H9 (cell line): ENCODE measurements at places on chromosomes 2 and 18. TPM values are rescaled to one million over a fixed set of nuclear protein-coding genes. Genes with fewer than 3 reads are reported as not detected.

CHRNA1 gene
- total RNA-seq = not detected in 2 replicates

DNA sequence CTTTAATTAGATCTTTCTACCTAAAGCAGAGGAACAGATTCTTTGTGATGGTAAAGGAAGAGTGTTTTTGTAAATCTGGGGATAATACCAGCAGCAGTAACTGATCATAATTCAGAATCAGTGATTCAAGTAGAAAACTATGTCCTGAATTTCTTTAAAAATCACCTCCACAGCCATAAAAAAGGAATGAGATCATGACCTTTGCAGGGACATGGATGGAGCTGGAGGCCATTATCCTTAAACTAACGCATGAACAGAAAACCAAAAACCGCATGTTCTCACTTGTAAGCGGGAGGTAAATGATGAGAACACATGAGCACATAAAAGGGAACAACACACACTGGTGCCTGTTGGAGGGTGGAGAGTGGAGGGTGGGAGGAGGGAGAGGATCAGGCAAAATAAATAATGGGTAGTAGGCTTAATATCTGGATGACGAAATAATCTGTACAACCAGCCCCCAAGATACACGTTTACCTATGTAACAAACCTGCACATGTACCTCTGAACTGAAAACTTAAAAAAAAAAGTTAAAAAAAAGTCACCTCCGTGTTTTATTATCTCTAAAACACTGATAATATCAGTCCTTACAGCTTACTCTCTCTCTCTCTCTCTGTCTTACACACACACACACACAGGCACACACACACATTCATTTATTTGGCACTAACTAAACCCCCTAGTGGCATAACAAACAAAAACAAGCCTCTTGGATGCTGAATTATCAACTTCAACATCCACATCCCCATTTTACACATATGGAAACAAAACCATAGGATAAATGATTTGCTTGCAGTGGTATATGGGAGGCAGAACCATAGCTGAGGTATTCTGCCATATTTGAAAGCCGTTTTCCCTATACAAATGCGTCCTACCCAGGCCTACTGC, 1.4 kb downstream of the TM4SF20 start:
- DNase-seq = no peak

DAPL1 gene
- total RNA-seq = not detected in 2 replicates

GRCh38 chr2:110113961-110114591, 1.5 kb downstream of the MALL start:
- DNase-seq = no peak

DNA sequence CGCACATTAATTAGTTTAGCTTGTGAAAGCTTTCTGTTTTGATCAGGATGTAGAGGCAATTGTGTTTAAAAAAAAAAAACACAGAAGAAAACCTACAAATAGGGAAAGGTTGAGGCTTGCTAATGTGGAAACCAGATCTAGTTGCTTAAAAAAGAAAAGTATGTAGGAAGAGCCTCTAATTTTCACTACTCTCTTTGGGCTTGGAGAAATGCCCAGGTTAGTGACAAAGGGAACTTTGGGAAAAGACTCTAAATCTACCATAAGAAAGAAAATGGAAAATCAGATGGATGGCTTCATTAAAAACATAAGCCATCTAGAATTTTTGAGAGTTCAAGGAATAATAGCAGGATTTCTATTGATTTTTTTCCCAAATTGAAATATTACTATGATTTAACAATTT, 47.3 kb upstream of the SLC38A11 start:
- DNase-seq = no peak

GRCh38 chr18:21958263-21958662, 211.1 kb upstream of the GATA6 start:
- DNase-seq = no peak

GRCh38 chr2:43226955-43227829, 786 bp upstream of the ZFP36L2 start:
- peak; percentile 77 for DNase-seq

- DNase-seq = no peak
Observed at GRCh38 chr18:67475673-67476072, 40.8 kb downstream of the DSEL start.

AFF3 gene
- 0.15 and 0.22 TPM in 2 replicates for total RNA-seq

REG3G gene
- total RNA-seq = not detected in 2 replicates

VWA3B gene
- total RNA-seq = not detected in 2 replicates

AQP12A gene
- not detected in 2 replicates for total RNA-seq

DNA sequence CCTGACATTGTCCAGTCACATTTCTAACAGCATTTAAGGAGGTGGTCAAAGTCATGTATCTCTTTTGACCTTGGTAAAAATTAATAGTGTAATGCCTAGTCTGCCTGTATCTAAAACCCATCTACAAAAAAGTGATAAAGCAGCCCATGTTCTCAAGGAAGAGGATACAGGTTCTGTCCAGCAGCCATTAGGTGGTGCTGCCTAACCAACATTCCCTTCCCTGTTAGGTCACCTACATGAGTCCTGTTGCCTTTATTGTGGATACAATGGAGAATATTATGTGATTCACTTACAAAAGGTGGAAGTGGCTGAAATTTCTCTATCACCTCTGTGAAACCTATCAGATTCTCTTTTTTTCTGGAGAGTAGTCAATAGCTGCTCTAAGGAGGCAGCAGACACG, 52.5 kb downstream of the AQP4 start:
- DNase-seq = peak; percentile 57

DNA sequence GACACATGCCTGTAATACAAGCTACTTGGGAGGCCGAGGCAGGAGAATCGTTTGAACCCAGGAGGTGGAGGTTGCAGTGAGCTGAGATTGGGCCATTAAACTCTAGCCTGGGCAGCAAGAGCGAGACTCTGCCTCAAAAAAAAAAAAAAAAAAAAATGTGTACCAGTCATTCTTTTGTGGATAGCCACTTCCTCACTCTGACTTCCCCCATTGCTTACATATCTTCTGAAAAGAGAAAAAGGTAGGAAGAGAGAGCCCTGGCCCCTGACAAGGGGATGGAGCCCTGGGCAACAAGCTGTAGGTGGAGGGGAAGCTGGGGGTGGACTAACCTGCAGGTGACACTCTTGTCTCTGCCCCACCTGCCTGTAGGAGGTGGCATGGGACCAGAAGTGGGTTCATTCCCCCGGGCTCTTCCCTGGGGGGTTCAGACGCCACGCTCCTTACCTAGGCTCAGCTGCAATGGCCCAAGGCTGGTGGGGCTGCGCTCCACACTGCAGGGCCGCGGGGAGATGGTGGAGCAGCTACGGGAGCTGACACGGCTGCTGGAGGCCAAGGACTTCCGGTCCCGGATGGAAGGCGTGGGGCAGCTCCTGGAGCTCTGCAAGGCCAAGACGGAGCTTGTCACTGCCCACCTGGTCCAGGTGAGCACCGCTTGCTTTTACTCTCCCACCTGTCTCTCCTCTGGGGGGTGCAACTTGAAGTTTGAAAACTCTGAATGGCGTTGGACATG, 39.1 kb downstream of the PCARE start:
- no peak for DNase-seq
